ENCODE measurements at places on chromosomes 3 and 15.

DNA sequence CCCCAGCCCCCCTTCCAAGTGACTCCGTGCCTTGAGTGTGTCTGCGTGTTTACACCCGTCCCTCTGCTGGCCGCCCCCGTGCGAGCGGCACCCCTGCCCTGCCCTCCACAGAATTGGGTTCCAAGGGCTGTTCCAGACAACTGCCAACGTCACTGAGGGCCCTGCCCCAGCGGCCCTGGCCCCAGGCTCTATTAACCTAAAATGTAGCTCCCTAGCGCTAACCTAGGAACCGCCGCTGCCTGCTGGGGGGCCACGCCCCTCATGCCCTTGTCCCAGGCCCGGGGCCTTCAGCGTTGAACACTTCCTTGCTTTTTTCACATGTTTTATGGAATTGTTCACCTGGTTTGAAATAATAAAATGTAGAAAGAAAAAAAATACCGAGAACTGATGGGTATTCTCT is 10.0 kb upstream of the SEMA3B start:
- DNase-seq, result no peak

DNA sequence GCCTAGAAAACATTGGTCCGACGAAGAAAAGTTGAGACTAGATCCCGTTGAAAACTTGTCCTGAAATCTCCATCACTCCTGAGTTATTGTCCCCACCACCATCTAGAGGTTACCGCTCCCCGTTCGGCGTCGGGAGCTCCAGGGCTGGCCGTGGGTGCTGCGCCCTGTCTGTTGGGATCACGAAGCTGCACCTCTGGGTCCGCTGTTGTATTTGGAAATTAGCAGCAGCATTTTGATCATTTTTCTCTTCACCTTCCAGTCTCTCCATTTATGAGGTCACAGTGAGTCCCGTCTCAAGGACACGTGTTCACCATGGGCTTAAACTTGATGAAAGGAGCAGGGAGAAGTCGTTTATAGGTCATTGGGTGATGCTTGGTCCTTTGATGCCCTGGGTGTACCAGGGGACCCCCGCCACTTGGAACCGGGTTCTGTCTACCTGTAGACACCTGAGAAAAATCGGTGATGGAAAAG is 565 bp downstream of the MANF start:
- no peak for DNase-seq

DNA sequence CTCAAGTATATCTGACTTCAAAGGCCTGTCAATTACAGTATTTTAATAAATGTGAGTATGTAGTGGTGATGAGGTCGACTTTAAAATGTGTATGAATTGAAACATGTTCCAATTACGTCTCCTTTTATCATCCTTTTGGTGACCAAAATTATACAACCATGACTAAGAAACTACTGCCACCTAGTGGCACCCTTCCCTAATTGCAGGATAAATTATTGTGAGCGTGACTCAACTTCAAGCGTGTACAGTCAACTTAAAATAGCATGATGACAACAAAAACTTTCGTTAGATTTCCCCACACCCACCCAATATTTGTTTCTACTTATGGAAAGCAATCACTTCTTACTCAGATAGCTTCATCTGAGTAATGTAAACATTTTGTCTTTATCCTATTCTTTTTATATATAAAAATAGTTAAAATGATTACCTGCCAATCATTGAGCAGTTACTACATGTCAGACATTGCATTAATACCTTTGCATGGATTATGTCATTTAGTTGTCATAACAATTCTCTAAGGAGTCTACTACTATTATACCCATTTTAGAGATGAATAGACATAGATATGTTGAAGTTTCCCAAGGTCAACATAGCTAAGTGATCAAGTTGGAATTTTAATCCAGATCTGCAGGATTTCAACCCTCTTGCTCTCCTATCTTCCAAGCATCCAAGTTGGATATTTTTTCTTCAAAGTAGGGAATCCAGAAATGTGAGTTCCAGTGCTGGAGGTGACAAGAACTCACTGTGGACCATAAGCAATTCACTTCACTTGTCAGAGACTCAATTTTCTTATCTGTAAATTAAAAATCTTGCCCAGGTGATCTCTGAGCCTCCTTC is 106.0 kb downstream of the MEX3B start:
- no peak for DNase-seq

DNA sequence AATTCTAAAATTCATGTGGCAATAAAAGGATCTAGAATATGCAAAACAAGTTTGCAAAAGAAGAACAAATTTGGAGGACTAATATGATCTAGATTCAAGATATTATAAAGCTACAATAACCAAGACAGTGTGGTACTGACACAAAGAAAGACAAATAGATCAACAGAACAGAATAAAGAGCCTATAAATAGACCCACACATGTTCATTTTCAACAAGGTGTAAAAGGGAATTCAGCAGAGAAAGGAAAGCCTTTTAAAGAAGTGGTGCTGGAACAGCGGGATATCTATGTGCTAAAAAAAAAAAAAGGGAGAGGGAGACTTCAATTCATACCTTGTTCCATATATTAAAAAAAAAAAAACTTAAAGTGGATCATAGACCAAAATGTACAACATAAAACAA is 149.0 kb downstream of the WDR76 start:
- no peak for DNase-seq

- no peak for DNase-seq
Observed at GRCh38 chr3:122475316-122475715, 39.4 kb downstream of the KPNA1 start.

- peak; percentile 96 for DNase-seq
Observed at GRCh38 chr3:170414202-170414663, 4.4 kb upstream of the CLDN11 start.

- no peak for DNase-seq
Observed at GRCh38 chr3:12357456-12357855, 68.6 kb downstream of the PPARG start.

DNA sequence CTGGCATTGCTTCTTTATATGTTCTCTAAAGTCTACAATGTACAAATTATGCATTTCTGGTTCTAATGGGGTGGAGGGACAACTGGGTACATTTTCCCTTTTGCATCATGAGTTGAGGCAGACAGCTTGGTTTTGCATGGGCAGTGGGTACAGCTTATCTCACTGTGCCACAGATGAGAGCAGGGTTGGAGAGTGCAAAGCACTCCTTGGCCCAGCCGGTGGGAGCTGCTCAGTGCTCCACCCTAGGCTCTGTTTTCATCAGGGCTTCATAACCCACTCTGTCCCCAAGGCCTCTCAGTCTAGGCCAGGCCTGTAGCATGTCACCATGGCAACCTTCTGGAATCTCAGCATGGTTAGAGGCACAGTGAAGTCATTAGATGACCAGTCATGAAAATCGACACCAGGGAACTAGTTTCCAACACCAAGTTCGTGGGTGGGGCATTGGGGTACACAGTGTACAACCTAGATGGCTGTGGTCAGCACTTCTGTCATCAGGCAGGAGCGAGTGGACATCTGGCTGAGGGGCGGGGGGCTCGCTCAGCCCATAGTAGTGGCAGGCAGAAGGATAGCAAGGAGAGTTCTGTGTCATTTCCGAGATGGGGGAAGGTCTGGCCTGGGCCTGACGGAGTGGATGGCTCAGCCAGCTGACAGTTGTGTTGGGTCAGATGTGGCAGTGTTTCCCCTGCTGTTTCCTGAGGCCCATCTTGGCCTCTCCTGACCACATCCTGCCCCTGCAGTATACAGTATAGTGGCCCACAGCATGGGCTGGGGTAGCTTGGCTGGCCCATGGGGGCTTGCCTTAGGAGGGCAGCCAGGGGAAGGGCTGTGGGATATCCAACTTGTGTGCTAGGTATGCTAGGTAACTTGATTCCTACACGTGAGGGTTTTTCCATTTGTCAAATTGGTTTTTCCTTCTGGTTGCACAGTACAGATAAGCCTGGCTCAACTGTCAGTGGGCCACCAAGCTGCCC is 75.7 kb upstream of the PRR23C start:
- peak; percentile 88 for DNase-seq

DNA sequence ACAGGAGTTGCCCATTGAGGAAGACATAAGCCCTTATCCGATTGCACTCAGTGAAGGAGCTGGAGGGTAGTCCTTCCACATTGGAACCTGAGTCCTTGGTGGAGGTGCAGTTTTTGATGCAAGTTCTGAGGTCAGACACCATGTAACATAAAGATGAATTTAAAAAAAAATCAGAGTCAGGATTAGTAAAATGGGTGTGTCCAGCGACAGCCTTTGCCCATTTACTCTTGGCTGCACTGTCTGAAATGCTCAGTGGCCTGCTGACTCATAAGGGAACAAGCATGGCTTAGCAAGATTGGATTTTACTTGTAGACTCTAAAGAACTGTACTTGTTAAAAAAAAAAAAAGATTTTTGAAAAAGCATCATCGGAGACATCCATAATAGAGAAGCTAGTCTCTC is 241.1 kb upstream of the TOPAZ1 start:
- DNase-seq, result no peak

DNA sequence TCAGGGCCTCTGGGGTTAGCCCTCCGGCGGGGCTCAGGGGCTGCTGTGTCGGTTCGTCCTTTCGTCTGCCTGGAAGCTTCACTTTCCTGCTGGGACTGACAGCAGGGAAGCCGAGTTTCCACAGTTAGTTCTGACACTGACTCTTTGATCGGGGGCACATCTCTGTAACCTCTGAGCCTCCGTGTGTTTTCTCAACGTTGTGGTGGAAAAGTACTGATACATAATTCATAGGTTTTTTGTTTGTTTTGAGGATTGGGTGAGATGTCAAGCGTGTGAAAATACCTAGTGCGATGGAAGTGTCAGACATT is 481 bp downstream of the AP4E1 start:
- no peak for DNase-seq

DNA sequence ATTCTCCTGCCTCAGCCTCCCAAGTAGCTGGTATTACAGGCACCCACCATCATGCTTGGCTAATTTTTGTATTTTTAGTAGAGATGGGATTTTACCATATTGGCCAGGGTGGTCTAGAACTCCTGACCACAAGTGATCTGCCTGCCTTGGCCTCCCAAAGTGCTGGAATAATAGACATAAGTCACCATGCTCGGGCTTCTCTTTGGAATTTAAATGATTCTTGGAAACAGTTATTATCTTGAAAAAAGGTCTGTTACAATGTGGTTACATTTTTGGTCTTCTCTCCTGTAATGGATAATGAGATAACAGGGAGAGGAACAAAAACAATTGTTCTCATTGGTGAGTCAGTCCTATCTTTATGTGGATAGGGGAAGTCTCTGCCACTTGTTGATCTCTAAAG is 59.8 kb upstream of the AADACL2 start:
- no peak for DNase-seq

- no peak for DNase-seq
Observed at GRCh38 chr3:57727106-57727505, 29.0 kb upstream of the SLMAP start.

GRCh38 chr3:51933471-51934138 is 8.1 kb downstream of the RRP9 start:
- DNase-seq, result no peak

- DNase-seq, result peak; percentile 85
Observed at GRCh38 chr15:38879909-38880471, 315.4 kb upstream of the RASGRP1 start.

DNA sequence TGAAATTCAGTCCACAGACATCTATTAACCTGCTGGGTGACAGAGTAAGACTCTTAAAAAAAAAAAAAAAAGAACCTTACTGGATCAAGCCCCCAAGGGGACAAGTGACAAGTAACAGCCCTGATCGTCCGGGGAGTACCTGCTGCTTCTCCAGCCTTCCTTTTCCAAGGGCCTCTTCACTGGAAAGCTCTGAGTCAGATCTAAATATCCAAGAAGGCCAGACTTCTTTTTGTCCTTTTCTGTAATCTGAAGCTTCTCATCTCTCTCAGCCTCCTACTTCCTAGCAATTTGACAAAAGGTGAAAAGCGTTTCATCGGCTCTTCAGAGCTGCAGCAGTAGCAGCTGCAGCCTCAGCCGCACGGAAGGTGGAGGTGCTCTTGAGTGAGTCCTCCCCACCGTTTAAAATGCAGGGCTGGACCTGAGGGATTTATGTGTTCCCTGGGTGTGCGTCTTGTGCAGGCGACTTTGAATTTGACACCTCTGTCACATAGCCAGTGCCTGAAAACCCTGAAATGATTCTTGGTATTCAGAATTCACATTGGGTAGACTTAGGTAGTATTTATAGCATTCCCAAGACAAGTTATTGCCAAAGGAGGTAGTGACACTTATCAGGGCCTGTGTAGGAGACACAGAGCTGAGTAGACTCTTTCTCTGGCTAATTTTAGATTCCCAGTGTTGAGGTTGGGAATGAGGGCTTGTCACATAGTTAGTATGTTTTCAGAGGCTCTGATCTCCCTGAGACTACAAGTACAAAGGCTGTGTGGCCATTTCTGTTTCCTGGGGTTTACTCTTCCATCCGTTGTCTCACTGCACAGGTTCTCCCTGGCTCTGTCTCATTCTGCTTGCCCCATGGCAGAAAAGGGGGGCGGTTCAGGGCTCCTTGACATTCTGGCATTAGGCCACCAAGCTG is 291.2 kb upstream of the C2CD4B start:
- DNase-seq, result no peak

GRCh38 chr3:8529181-8529637 is 27.6 kb downstream of the LMCD1 start:
- DNase-seq, result peak; percentile 41

DNA sequence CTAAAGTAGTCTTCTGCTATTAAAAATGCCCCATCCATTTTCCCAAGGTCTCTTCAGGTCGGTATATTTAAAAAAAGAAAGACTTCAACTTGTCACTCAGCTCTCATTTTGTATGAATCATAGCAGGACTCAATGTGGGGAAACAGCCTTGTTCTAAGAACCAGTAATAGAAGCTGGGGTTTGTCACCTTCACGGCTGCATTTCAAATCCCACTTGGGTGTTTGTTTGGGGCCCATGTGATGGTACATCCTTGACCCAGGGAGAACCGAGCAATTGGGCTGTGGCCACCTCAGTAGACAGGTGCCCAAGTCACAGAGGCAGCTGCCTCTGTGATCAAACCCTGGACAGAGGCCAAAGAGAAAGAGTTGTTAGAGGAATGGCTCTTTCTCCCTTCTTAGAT is 70.3 kb upstream of the ARL8B start:
- no peak for DNase-seq

GRCh38 chr3:192011137-192011536 is 550.2 kb downstream of the PYDC2 start:
- no peak for DNase-seq

DNA sequence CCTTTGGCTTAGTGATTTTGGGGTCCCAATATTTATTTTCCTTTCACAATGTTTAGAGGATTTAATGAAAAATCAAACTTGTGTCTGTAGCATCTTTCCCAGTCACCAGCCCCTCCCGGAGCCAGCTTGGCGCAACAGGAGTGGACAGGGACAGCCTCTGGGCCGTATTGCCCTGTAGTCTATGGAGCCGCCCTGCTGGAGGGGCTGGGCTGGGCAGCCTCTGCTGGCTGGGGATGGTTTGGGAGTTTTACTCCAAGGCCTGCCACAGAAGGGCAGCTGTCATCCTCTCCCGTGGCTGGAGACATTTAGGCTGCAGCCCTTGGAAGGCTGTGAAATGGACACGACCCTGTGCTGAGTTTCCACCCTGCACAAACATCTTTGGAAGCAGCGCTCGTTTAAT is 89.4 kb upstream of the RGMA start:
- DNase-seq, result no peak
